ENCODE measurements at places on chromosomes 11 and 22.

GRCh38 chr11:66676931-66677598, 622 bp downstream of the RBM4B start:
- no peak for DNase-seq

DNA sequence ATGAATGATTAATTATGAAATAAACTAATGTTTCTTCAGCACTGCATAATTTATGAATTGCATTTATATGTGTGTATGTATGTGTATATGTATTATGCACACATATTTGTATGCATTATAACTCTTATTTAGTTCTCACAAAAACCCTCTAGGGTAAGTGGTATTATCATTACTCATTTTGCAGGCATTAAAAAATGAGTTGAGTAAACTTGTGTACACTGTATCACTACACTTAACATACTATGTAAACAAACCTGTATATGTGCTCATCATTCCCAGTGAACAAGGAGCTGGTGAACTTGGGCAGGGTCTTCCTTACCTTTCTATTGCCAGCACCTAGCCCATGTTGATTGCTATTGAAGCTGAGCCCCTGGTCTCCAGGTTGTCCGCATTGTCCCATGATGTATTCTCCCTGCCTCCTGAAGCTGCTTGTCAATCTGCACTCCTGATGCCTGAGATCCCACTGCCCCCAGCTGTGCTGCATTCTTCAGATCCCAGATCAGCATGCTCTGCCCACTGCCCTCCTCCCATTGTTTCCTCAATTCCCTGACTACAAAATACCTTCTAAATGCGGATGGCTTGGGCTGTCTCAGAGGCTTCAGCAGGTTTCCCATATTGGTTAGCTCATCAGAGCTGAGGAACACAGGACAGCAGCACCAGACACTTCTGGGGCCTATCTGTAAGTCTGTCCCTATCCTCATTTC, 267.9 kb upstream of the SESN3 start:
- DNase-seq = no peak

DNA sequence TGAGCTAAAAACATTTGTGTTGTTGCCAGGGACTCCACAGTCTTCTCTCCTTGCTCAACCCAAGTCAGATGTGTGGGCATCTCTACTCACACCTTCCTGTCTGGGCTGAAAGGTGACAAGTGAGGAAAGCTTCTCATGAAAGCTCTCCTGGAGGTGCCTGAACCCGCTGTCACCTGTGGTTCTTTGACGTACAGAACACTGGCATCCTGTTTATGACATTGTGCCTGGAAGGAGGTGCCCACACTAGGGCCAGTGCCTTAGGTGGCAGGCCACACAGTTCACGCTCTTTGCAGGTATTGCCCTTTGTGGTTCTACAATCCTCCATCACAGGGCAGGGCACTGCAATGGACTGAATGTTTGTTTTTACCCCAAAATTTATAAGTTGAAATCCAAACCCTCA, 108.5 kb downstream of the CD44 start:
- DNase-seq = no peak

DNA sequence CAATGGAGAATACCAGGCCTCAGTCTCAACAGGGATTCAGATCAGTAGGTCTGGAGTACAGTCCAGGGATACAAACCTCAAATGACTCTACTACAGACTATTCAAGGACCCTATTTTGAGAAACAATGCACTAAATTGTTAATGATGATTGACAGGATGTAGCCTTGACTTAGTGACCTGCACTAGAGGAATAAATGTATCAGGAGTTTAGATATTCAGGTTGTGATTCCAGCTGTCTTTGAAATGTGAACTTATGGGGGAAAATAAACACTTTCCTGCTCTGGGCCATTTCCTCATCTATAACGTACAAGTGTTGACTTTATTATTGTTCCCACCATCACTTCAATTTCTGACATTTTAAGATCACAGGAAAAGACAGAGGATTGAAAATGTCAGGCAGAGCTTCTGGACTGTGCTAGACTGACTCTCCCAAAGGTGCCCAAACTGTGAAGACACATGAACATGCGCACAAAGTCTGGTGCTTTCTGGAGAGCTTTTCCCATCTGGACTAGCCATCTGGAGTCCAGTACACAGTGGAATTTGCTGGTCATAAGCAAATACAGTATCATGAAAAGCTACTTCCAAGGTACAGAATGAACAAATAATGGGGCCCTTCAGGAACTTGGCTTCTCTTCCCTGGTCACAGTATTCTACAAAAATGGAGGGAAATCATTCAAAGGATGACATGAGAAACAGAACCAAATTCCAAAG, 110.4 kb downstream of the USP35 start:
- DNase-seq = no peak

DNA sequence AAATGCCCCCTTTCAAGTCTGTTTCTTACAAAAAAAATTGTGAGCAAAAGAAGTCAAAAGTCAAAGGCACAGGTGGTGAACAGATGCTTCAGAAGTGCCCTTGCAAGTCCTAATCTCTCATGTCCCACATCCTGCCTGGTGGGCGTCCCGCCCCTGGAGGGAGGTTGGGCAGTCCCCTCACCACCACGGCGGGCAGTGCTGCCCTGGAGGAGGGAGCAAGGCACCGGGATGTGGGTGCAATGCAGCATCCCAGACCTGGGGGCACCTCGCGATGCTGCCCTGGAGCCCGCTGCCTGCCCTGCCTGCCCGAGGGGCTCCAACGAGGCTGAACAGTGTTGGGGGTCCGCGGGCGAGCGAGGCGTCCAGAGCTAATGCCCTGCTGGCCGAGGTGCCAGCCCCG, 15.9 kb downstream of the MRGPRG start:
- peak; percentile 54 for DNase-seq

GRCh38 chr11:68345776-68346461, 33.5 kb downstream of the LRP5 start:
- no peak for DNase-seq

DNA sequence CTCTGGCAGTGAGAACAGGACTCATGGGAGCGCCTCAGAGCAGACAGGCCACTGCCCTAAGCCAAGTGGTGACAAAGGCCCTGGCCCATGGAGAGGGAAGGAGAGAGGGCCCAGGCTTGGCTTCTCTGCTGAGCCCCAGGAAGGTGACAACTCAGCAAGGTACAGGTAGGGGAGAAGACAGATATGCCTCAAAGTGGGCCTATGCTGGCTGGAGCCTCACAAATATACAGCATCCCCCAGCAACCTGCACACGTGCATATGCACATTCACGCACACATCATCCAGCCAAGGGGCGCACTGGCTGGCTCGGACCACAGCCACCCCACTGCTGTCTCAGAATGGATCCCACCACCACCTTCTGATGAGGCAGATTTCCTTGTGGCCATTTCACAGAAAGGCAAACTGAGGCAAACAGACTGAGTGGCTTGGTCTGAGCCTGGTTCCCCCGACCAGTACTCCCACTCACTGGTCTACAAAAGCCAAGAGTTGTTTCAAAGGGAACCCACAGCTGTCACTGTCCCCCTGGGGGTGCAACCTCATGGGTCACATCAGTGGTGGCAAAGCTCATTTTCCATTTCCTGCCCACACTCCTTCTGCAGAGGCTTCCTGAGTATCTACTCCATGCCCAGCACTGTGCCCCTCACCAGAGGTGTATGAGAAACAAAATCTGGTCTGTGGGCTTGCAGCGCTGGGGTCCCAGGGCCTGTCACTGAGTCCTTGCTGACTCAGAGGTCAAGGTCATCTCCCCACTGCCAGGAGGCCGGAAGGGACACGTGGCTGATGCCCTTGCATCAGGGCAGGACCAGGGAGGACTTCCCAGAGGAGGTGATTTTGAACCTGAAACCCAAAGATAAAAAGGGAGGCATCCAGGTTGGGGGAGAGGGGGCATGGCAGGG, 67.3 kb upstream of the PRR5 start:
- no peak for DNase-seq

DNA sequence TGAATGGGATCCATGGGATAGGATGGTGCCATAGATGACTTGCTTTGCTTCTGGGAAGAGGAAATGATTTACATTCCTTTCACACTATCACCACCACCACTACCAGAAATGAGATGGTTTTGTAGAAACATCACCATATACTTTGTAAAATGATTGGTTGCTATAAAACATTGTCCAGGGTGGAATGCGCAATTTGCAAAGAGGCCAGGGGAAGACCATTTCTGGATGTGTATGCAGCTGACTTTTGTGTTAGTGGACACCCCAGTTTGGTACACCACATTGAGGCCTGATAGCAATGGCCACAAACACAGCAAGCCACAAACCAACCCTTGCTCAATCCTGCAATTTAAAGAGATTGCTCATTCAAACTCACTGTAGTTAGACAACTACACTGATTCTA, 56.7 kb upstream of the RCN1 start:
- DNase-seq = no peak

DNA sequence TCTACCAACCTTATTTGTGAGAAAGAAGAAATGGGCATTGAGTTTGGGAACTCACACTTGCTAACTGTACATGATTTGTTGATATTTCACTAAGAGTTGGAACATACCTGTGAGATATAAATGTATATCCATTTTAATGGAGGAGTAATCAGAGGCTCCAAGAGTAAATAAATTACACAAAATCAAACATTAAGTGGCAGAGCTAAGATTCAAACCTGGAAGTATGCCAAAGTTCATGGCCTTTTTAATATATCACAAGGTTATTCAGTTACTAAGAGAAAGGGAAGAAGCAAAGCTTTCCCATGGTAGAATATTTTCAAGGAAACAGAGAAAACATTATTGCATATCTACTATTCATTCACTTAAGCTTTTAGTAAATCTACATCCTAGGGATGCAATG, 1641.1 kb downstream of the FAM181B start:
- no peak for DNase-seq

GRCh38 chr11:35179466-35180135, 40.6 kb downstream of the CD44 start:
- DNase-seq = no peak

GRCh38 chr11:117011541-117011898, 86.7 kb downstream of the SIK3 start:
- DNase-seq = no peak

DNA sequence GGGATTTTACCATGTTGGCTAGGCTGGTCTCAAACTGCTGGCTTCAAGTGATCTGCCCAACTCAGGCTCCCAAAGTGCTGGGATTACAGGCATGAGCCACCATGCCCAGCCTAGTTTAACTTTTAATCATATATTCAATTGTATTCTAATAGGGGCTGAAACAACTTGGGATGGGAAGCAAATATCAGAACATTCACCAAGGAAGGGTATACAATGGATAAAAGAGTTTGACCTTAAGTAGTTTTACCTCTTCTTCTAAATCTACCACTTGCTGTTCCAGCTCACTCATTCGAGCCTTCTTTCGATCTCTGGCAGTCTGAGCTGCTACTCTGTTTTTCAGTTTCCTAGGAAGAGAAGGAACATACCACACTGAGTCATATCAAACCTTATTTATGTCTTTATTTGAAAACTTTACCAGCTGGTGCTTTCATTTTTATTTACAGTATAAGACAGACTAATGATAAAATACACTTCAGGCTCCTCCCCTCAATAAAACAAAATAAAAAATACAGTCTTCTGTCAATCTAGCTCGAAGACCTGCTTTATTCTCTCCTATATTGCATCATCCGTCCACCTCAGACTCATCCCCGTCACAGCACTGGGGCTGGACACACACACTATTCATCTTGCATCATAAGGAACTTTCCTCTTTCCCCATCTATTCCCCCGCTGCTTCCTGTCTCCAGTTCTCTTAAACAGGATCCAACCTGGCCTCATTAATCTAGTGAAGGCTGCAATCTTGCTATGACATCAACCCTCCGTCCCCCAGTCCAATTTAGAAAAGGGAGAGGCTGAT, 1.4 kb downstream of the XBP1 start:
- no peak for DNase-seq

GRCh38 chr11:60890696-60891095, 15.7 kb downstream of the PRPF19 start:
- no peak for DNase-seq

DNA sequence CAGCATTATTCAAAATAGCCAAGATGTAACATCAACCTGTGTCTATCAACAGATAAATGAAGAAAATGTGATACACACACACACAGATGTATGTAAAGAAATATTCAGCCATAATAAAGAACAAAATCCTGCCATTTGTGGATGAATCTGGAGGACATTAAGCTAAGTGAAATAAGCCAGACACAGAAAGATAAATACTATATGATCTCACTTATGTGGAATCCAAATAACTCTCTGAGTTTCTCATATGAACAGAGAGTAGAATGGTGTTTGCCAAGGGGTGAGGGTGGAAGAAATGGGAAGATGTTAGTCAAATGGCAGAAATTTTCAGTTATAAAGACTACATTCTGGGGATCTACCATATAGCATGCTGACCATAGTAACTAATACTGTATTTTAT, 224.2 kb downstream of the GUCY1A2 start:
- no peak for DNase-seq

- DNase-seq = peak; percentile 82
Observed at GRCh38 chr11:69949327-69949726, 128.8 kb upstream of the ANO1 start.

DNA sequence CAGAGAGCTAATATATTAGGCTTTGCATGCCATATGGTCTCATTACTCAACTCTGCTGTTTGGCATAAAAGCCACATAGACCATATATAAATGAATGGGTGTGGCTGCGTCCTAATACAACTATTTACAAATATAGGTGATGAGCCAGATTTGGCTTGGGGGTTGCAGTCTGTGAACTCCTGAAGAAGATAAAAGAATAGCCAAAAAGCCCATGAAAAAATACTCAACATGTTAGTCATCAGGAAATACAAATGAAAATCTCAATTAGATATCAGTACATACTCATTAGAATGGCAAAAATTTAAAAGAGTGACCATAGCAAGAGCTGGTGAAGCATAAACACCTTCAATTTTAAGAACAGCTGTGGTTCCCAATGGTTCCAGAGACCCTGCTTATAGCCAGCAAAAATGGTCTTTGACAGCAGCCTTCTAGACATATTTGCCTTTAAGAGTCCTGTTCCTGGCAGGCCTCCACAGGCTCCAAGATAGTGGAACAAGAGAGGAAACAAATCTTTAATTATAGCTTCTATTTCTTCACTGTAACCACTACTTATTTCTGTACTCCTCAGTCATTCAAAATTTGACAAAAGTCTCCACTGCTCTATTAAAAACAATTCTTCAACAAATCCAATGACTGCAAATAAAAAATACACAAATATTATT, 16.1 kb downstream of the C2CD3 start:
- DNase-seq = no peak

- no peak for DNase-seq
Observed at GRCh38 chr11:69142895-69143294, 12.8 kb upstream of the SMIM38 start.
